ENCODE measurements at places on chromosomes 11 and 22.

DNA sequence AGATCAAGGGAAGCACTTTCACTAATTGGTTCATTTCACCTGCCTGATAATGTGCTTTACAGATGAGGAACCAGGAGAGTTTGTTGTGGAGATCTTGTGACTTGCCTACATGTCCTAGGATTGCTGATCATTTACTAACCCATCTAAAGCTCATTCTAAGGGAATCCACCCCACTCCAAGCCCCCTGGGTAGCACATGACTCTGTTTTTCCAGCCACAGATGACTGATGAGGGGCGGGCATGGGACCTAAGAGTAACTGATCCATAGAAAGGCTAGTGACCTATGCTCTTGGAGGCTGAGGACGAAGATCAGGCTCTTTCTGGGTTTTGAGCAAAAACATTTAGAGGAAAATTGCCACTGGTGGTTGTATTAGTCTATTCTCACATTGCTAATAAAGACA lies 378.1 kb downstream of the CADM1 start:
- DNase-seq, result no peak

DNA sequence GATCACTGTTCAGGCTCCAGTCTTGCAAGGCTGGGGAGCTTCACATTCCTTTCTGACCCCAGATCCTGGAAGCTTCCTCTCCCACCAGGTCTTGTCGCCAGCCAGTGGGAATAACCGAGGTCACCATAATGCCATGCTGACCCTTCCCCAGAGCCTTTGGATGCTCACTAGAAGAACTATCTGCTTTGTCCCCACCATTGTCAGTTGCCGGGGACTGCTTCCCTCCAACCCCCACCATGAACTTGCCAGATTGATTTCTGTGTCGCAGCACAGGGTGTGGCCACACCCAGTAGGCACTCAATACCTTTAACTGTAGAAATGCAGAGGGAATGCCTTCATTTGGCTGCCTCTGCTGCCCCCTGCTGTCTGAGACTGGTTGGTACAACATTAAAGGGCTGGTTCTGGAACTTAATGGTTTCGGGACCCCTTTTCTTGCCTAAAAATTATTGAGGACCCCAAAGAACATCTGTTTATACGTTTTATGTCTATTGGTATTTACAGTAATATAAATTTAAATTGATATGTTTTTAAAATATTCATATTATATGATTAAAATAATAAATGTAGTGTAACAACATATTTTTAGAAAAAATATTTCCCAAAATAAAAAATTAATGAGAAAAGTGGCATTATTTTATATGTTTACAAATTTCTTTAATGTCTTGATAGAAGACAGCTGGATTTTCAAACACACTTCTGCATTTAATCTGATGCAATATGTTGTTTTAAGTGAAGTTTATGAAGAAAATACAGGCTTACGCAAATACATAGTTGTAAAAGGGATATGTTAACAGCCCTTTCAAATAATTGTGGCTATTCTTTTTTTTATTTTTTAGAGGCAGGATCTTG lies 6.7 kb upstream of the GDPD5 start:
- DNase-seq, result peak; percentile 86

GRCh38 chr11:94653561-94653960 lies 86.4 kb downstream of the PIWIL4 start:
- no peak for DNase-seq

DNA sequence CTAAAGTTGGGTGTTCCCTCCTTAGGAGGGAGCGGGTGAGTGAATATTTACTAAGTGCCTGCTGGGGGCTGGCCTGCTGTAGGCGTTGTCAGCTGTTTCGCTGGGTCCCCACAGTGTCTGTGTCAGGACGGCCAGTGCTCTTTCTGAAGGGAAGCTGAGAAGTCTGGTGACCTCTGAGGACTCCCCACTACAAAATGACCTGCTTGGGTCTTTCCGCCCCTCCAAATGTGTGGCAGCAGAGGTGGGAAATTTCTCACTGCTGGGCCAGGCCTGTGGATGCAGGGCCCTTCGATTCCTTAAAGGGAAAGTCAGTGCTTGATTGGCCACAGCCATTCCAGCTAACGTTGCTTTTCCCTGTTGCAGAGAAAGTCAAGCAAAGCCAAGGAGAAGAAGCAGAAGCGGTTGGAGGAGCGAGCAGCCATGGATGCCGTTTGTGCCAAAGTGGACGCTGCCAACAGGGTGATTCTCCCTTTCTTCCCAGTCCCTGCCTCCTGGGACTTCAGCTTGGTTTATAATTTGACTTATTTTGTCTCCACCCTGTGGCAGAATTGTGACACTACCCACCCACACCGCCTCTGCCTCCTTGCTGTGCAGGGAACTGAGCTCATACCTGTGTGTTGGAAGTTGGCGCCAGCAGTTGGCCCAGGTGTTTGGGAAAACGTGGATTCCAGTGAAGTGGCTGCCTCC lies 6.8 kb downstream of the NAA40 start:
- DNase-seq, result peak; percentile 46

DNA sequence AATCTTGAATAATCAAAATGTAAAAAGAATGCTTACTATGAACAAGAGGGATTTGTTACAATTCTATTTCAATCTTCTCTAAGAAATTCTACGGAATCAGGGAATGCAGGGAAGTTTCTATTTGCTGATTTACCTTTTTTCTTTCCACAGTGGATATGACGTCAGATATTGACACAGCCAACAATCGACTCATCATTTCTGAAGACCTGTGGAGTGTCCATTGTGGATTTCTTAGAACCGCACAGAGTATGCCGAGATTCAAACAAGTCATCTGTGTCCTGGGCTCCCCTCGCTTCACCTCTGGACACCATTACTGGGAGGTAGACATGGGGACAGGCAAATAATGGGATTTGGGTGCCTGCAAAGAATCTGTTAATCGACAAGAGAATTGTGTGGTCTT lies 4.1 kb upstream of the RFPL1 start:
- no peak for DNase-seq

DNA sequence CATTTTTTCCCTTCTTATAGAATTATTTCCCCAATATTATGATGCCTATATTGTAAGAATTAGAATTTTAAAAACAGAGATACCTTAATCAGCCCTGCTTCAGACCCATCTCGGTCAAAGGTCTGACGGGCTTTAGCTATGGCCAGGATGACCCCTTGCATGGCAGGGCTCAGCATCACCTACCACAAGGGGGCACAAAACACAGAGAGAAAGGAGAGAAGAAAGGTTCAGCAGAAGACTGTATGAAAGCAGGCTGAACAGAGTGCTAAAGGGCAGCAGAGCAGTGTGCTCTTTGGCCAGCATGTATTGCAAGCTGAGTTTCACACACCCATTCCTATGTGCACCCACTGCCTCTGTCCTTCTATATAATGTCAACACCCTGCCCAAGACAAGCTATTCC lies 26.8 kb downstream of the CLDN25 start:
- peak; percentile 4 for DNase-seq

- peak; percentile 77 for DNase-seq
These were observed 11.4 kb downstream of the BCL9L start for GRCh38 chr11:118914178-118914918.

DNA sequence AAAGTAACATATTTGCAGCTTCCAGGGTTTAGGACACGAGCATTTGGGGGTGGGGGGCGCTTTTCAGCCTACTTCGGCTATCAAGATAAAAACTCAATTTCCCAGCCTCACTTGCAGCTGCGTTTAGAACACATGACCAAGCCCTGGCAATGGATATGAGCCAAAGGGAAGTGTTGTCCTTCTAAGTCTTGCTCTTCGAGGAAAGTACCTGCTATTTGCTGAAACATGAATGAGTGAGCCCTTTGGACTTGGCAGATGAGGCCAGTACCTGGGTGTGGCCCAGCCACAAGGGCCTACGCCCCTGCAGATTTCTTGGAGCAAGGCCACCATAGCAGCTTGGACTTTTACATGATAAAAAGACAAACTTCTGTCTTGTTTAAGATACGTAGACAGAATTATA lies 60.2 kb upstream of the SORL1 start:
- peak; percentile 3 for DNase-seq

- no peak for DNase-seq
These were observed 27.0 kb downstream of the CUL5 start for GRCh38 chr11:108035690-108036089.

- no peak for DNase-seq
These were observed 19.3 kb downstream of the CACNA1I start for GRCh38 chr22:39589875-39590274.

DNA sequence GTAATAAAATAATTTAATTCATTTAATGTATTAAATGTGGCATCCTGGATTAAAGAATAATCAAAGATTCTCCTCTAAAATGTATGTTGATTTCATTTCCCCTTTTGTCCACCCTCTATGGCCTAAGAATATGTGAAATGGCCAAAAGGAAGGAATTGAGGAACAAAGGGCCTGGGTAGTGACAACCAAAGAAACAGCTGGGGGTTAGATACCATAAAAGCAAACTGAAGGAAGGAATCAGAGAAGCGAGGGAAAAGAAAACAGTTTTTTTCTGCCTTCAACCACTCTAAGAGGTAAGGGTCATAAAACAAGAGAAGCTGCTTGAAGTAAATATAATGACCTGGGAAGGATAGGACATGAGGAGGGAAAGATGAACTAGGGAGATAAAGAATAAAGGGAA lies 139.3 kb downstream of the FAM76B start:
- DNase-seq, result no peak

- peak; percentile 63 for DNase-seq
These were observed 17.3 kb downstream of the EPS8L2 start for GRCh38 chr11:723120-723883.

DNA sequence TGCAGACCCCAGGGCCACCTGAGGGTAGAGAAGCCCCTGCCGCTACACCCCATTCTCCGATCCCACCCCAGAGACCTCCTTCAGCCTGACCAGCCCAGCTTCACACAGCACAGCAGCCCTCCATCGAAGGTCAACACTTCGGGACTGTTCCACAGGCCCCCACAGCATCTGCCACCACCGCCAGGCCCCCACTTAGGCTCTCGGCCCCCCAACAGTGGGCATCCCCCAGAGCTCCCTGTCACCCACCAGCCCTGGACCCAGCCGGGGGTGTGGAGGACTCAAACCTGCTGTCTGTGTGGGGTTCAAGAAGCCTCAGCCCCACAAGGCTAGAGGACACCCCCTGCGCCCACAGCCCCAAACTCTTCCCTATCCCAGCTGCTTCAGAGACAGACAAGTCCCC lies 6.2 kb downstream of the SBF1 start:
- no peak for DNase-seq

- no peak for DNase-seq
These were observed 76.4 kb downstream of the GGTLC2 start for GRCh38 chr22:22720724-22721261.

DNA sequence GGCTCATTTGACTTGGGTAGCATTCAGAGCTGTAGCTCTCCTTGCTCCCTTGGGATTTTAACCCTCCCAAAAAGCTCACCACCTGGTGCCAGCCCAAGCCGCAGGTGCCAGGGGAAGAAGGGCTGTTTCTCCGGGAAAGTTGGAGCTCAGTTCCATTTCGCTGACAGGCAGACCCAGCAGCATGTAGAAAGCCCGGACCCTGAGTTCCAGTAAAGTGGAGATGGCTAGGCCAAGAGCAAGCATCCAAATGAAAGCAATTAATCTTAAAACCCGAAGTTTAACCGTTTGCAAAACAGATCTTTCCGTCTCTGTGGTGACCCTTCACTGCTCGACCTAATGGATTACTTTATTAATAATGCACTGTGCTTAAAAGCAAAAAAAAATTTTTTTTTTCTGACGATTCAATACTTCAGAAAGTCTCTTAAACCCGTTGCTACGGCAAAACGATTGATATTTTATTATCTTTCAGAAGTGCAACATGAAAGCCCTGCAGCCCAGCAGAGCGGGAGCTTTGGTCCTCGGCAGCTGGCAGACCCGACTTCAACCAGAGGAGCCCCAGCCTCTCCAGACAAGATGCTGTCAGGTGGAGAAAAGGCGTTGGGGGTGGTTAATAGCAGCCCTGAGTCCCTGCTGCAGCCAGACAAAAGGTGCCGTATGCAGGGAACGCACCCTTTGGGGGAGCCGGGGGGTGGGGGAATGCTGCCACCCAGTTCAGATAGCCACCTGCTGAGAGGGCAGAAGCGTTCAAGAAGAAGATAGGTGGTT lies 3.3 kb downstream of the LMO1 start:
- no peak for DNase-seq

DNA sequence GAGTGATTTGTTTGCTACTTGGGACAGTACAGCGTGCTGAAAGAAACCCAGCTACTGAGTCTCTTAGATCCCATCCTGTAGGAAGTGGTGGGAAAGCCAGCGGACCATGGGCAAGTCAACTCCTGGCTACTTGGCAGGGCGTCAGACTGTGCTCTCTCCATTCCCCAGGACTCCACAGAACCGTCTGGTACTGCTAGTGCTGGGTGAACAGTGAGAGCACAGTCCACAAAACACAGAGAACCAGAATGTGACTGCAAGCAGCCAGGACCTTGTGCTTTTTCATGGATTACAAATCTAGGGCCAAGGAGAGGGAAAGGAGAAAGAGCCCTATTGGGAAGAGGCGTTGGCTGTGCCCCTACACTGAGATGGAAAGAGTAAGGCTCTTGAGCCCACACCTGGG lies 10.2 kb downstream of the BID start:
- DNase-seq, result no peak

DNA sequence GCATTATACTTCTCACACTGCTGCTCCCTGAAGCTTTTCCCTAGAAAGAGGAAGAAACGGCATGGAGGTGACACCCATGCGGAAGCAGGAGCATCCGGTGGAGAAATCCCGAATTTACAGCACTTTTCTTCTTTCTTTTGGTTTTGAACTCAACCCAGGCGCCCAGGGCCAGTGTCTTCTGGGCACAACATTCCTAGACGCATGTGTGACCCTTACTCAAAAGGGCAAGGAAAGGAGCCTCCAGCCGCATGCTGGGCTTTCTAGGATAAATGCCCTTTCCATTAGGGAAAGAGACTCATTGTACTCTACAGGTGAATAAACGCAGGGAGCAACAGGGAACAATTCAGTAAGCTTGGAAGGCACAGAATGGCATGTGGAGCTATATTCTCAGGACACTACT lies 19.5 kb downstream of the ADAMTS8 start:
- no peak for DNase-seq

DNA sequence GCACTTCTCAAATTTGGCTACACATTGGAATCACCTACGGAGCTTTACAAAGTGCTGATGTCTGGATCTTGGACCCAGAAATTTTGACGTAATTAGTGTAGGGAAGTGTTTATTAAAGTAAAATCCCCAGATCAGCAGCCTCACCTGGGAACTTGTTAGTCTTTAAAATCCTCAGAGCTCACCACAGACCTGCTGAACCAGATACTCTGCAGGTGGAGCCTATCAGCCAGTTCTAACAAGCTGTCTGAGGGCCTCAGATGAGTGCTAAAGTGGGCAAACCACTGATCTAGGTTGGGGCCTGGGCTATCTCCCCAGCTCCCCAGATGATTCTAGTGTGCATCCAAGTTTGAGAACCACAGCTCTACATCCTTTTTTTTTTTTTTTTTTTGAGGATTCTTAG lies 436.0 kb downstream of the ETS1 start:
- no peak for DNase-seq

Measured in CD4-positive, alpha-beta T cell treated with Interleukin-1 beta for 1 hour (primary cell).